ENCODE measurements at places on chromosomes 4 and X. TPM values are rescaled to one million over a fixed set of nuclear protein-coding genes. Genes with fewer than 3 reads are reported as not detected.

SUPT20HL2 gene
- not detected for total RNA-seq

NFXL1 gene
- total RNA-seq, result 5.5 TPM

VEGFD gene
- total RNA-seq, result 4.1 TPM

NALF2 gene
- total RNA-seq, result not detected

SAGE1 gene
- total RNA-seq, result not detected

HTR2C gene
- total RNA-seq, result not detected

CT45A2 gene
- not detected for total RNA-seq

PLAC8 gene
- 0.88 TPM for total RNA-seq

BMPR1B gene
- 13.0 TPM for total RNA-seq

CENPE gene
- total RNA-seq, result 0.24 TPM

IBSP gene
- total RNA-seq, result not detected

ATP8A1 gene
- total RNA-seq, result 26.5 TPM

CYSLTR1 gene
- total RNA-seq, result 0.86 TPM

SRPX gene
- 22.5 TPM for total RNA-seq

OCIAD1 gene
- total RNA-seq, result 160 TPM

PPEF2 gene
- not detected for total RNA-seq

PAGE2B gene
- total RNA-seq, result not detected

Measured in psoas muscle (tissue), 8 donors.